ENCODE measurements at places on chromosomes 5 and 9. TPM values are rescaled to one million over a fixed set of nuclear protein-coding genes. Genes with fewer than 3 reads are reported as not detected.

The QSOX2 gene
- total RNA-seq, result 15.1 TPM

The DMRT3 gene
- not detected for total RNA-seq

The REEP2 gene
- 4.5 TPM for total RNA-seq

The IL9 gene
- total RNA-seq, result not detected

The GPX8 gene
- 40.4 TPM for total RNA-seq

The KCNIP1 gene
- total RNA-seq, result not detected

The ANGPTL2 gene
- total RNA-seq, result 0.08 TPM

The PCDHA11 gene
- not detected for total RNA-seq

The SLC34A1 gene
- not detected for total RNA-seq

The WDR38 gene
- not detected for total RNA-seq

The SLC6A18 gene
- total RNA-seq, result not detected

The ABO gene
- not detected for total RNA-seq

The PCDHGB4 gene
- 1.5 TPM for total RNA-seq

The CCL27 gene
- not detected for total RNA-seq

The RACK1 gene
- 2,722 TPM for total RNA-seq

The ANKRD34B gene
- total RNA-seq, result not detected

The LVRN gene
- total RNA-seq, result not detected

The GPX3 gene
- 39.9 TPM for total RNA-seq

The ANXA2R gene
- 0.15 TPM for total RNA-seq

The BAAT gene
- total RNA-seq, result not detected

The SHC3 gene
- total RNA-seq, result 0.04 TPM

The FGFR4 gene
- total RNA-seq, result 8.5 TPM

The GABRA6 gene
- not detected for total RNA-seq

The PTPDC1 gene
- total RNA-seq, result 6.4 TPM

The KLF4 gene
- 5.8 TPM for total RNA-seq

The KIF12 gene
- total RNA-seq, result 6.2 TPM

The IRGM gene
- total RNA-seq, result not detected

The SLC6A19 gene
- total RNA-seq, result not detected

The ITGA2 gene
- total RNA-seq, result 27.3 TPM

The ATP10B gene
- not detected for total RNA-seq

The BTNL8 gene
- not detected for total RNA-seq

The FAM120A gene
- total RNA-seq, result 73.9 TPM

The LMX1B gene
- 2.7 TPM for total RNA-seq

The PCDHAC1 gene
- total RNA-seq, result 0.16 TPM

The MEIKIN gene
- not detected for total RNA-seq

The FBP2 gene
- not detected for total RNA-seq

The FGF1 gene
- not detected for total RNA-seq

The OR1N2 gene
- total RNA-seq, result not detected

The SEMA6A gene
- 0.11 TPM for total RNA-seq

The PCDHA7 gene
- total RNA-seq, result not detected

The SPATA31E1 gene
- total RNA-seq, result not detected

The CORO2A gene
- 22.3 TPM for total RNA-seq

The FOXI1 gene
- not detected for total RNA-seq

The ZMAT2 gene
- 29.0 TPM for total RNA-seq

The CTSV gene
- total RNA-seq, result 26.3 TPM

The FRMD3 gene
- 0.23 TPM for total RNA-seq

The CNTNAP3 gene
- 2.5 TPM for total RNA-seq

The MRPS2 gene
- 56.1 TPM for total RNA-seq

The ALDOB gene
- not detected for total RNA-seq

The MYMK gene
- total RNA-seq, result not detected

The EEIG1 gene
- 2.7 TPM for total RNA-seq

The CDH6 gene
- total RNA-seq, result not detected

The GZMA gene
- total RNA-seq, result not detected

The FOXD4 gene
- total RNA-seq, result 0.65 TPM

Data from hair follicular keratinocyte (primary cell).